ENCODE measurements at places on chromosomes 2 and 18.

DNA sequence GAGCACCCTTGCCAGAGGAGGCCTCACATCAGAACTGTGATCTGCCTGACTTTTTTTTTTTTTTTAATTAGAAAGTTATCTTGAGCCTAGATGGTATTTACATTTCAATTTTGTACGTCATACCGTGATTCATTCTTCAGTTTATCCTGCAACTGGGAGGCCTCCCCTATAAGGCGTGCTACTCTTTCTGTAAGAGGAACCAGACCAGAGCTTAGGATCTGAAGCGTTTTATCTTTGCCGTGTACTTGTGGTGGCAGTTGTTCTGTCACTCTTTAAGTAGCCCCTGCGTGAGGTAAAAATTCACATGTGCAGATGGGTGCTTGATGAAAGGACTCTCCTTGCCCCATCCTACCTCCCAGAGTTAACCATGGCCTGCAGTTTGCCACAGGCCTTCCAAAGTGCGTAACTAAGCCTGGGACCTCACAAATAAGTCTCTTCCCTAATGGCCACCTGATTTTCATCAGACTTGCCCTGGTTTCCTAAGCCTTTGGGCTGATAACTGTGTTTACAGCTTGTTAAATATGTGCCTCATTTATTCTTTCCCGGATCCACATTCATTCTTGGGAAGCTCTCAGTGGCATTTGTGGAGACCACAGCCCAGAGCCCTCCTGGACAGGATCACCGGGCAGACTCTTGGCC lies 96.0 kb downstream of the MTCL1 start:
- no peak for DNase-seq

DNA sequence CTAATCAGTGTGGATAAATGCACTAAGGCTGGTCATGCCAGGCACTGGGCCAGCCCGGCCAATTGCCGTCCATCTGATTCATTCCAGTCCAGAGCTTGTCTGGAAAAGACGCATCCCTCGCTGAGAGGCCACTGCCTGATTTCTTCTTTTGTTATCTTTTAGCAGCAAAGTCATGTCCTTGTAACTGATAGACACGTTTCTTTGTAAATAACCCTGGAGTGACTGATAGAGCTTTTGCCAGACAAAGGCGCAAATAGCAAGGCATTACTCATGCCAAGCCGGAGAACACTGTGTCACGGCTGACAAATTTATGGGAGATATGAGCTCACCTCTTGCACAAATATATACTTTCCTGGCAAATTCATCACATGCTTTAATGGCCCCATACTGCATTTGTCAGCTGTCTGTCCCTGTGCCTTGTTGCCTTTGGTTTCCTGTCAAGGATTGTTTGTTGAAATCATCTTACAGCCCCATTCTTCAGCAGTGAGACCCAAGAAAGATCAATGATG lies 164.4 kb downstream of the ETAA1 start:
- no peak for DNase-seq

DNA sequence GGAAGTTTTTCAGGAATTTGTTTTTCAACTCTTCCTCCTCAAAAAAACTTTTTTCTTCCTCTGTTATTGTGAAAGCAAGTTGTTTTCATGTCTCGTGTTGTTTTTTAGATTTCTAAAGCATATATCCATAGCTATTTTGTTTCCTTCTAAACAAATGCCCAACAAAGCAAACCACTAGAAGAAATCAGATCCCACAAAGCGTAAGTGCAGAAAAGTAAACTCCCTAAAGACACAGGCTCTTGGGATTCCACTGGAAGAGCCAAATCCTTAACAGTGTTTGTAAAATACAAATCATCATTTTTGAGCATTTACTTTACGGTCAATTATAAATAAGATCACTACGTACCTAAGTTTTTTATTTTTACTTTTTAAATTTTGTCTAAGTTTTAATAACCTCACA lies 21.7 kb upstream of the RIF1 start:
- no peak for DNase-seq

GRCh38 chr18:25352629-25353005 lies 651 bp upstream of the ZNF521 start:
- no peak for DNase-seq

- no peak for DNase-seq
These were observed 14.9 kb upstream of the LCT start for GRCh38 chr2:135851858-135852257.

- DNase-seq: no peak
These were observed 52.5 kb upstream of the STAM2 start for GRCh38 chr2:152227969-152228592.

GRCh38 chr2:227661025-227661649 lies 5.5 kb upstream of the SCYGR5 start:
- no peak for DNase-seq

DNA sequence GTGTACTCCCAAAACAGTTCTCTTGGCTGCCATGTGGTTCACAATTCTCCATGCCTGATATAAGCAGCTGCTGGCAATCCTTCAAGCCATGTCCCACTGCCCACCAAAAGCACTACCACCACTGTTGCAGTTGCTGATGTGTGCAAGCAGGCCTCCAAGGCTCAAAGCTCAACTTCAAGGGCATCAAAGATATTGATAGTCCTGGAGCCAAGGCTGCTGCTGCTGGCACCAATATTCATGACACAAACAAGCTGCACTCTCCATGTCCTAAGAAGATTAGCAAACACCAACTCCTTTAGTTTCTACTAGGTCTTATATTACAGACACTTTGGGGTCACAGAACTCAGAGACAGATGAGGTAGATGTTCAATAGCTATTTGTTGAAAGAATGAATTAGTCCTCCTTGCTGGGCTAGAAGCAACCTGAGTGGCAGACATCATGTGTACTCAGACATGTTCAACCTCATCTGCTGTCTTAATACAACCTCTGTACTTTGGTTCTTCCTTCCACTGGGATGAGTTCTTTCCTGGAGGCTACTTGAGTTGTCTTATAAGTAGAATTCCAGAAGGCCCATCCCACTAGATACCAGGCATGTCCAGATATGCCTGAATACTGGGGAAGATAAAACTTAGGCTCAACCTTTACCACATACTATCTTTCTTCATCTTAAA lies 104.5 kb upstream of the UGP2 start:
- no peak for DNase-seq

GRCh38 chr2:238247002-238247822 lies 7.4 kb upstream of the HES6 start:
- DNase-seq: no peak

DNA sequence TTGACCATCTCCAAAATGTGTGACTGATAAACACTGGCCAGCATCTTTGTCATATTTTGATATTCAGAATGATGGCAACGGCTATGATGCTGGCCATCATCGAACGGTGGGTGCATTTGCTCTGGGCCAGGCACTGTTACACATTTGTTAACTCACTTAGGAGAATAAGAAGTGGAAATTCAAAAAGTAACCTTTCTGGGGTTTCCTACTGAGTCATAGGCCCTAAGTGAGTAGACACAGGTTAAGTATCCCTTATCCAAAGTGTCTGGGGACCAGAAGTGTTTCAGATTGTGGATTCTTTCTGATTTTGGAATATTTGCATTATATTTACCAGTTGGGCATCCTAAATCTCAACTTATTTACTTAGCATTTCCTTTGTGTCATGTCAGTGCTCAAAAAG lies 64.7 kb upstream of the TMEM87B start:
- DNase-seq: no peak

DNA sequence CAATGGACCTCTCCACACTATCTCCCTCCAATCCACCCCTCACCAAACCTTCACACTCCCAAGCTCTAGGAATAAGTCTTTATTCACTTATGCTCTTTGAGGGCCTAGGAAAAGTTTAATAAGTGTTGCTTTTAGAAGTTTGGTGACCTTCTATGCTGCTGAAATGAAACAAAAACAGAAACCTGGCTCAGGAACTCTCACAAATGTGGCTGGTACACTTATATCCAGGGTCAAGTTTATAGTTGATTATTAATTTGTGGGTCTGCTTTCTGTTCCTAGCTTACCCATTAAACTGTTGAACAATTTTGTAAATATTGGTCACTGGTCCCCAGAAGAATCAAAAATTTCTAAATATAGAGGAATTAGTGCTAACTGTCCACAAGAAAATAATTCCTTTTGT lies 14.2 kb upstream of the ANKRD44 start:
- no peak for DNase-seq

DNA sequence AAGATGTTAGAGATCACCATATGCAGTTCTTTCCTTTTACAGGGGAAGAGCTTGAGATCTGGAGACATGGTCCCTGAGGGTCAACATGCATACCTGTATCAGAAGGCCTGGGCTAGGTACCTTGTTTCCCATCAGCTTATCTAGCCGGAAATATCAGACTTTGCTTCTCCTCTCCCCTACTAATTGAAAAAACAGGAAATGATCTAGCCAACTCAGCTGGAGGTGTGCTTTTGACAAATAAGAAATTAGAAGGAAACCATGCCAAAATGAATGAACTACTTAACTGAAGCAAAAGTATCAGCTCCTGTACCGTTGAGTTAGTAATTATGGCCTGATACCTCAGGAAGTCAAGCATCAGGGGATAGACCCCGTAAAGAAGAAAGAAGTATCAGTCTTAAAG lies 20.4 kb downstream of the PKP4 start:
- DNase-seq: no peak

- no peak for DNase-seq
These were observed 19.9 kb downstream of the IL36B start for GRCh38 chr2:113032737-113033136.

DNA sequence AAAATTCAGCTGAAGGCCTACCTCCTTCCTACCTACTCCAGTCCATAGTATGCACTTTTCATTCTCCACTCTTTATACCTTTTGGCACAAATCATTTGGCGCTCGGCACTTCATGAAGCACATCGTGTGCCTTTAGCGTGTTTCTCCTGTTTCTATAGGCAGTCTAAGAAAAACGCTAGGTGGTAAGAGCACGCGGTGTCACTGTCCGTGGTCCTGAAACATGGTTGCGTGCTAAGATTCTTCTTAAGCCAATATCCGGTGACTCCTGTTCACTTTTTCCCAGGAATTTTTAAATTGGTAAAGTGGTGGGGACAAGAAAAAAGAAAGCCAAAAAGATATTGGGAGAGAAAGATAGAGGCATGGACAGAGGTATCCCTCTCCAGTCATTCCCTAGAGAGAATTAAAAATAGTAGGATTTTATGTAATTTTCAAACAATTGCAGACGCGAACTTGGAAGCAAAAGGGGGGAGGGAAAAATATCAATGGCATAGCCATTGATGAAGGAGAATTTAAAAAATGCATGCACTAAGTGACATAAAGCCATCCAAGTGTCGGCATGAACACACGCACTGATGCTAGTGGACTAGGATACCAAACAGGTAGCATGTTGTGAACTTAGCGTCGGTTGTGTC lies 1.4 kb upstream of the CTNNA2 start:
- DNase-seq: no peak

GRCh38 chr2:11631462-11631861 lies 38.5 kb downstream of the NTSR2 start:
- DNase-seq: no peak

Measured in hematopoietic multipotent progenitor cell treated with erythropoietin and hydrocortisone succinate and interleukin-3 and kit ligand, for 17 days (in vitro differentiated cells).